ENCODE measurements at places on chromosomes 5 and 9.

- no peak for DNase-seq
These were observed 8.4 kb downstream of the SH3TC2 start for GRCh38 chr5:149054416-149054815.

GRCh38 chr5:133284306-133284705 is 232.5 kb downstream of the HSPA4 start:
- no peak for DNase-seq

- DNase-seq, result no peak
These were observed 53.0 kb downstream of the EXOSC2 start for GRCh38 chr9:130746434-130747212.

DNA sequence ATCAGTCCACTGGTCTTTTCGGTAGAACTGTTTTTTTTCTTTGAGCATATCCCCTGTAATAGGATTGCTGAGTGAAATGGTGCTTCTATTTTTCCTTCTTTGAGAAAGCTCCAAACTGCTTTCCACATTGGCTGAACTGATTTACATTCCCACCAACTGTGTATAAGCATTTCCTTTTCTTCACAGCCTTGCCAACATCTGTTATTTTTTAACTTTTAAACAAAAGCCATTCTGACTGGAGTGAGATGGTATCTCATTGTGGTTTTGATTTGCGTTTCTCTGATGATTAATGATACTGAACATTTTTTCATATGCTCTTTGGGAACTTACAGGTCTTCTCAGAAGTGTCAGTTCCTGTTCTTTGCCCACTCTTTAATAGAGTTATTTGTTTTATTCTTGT is 764.7 kb downstream of the MTRR start:
- DNase-seq, result no peak

DNA sequence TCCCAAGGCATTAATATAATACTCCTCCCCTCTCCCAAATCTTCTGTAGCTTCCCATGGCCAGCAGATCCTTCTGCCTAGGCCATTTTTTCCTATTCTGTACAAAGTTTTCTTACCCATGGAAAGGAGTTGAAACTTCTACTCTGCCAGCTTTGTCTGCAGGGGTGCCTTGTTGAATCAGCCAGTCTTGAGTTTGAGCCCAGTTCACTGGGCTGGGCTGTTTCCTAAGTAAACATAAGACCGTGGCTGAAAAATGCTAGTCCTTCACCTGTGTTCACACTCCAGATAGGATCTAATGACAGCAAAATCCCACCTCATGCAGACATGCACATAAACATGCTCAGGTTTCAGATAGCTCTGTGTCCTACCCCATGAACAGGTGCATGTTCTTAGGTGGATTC is 10.4 kb downstream of the TEX48 start:
- DNase-seq, result no peak

- DNase-seq, result no peak
These were observed 152.3 kb downstream of the TTC39B start for GRCh38 chr9:15154677-15155076.

- DNase-seq, result no peak
These were observed 298.4 kb upstream of the GRAMD2B start for GRCh38 chr5:126124706-126125345.

DNA sequence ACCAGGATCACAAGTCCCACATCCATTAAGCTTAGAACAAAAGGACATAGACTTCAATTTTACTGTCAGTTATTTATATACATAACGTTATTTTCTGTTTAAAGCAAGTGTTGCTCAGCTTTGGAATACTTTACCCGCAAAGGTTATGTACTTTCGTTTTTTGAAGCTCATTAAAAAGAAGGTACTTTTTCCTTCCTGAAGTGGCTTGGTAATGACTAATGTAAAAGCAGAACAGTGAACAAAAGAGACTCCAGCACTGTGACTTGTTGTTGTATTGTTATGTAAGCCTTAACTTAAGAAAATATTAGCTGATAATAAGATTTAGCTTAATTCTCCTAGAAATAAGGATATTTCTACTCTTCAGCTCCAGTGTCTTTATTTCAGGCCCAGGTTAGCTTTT is 97.3 kb upstream of the SLCO6A1 start:
- no peak for DNase-seq

DNA sequence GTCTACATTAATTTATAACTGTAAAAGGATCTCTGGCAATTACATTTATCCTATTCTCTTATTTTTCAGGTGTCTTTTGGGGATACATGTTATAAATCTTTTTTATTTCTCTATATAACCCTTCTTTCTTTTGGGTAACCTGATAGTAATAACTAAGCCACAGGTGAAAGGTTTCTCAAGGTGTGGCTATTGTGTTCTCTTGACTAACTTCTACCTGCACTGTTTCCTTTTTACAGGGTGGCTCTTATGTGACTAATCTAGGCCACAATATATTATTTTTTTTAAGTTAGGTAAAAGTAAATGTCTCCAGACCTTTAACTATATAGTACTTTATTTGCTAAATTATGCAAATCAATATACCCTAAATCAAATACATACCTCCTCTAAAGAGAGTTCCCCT is 193.2 kb downstream of the EFNA5 start:
- no peak for DNase-seq

GRCh38 chr9:69104830-69105527 is 69.1 kb upstream of the TJP2 start:
- DNase-seq, result no peak

DNA sequence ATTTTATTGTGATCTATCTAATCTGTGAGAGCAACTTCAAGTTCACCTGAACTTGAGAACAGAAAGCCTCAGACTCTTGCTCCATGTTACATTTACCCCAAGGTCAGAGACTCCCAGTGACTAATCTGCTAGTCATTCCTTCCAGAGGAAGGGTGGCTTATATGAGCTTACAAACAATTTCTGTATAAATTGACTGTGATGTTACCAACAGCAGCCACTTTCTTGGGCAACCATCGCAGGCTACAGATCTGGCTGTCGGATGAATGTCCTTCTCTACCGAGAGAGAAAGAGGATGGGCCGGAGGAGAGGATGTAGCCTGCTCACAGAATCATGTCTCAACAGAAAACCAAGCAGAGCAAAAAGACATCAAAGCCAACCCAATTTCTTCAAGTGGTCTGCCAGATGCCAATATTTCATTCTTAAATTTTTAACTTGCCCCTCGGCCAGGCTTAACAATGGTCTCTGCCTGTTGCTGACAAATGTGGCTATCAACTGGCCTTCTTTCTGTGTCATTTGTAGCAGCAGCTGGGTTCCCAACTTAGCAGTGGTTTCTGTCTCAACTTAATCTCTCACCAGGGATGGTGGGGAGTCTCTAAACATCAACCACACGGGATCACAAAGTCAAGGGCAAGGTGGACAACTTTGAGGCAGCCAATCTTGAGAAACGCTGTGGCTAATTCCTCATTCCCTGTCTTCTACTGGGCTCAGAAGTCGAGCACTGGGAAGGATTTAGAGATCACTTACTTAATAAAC is 81.3 kb downstream of the RAPGEF1 start:
- no peak for DNase-seq

- DNase-seq, result peak; percentile 10
These were observed 9.1 kb upstream of the DNAJC25 start for GRCh38 chr9:111621895-111622480.

DNA sequence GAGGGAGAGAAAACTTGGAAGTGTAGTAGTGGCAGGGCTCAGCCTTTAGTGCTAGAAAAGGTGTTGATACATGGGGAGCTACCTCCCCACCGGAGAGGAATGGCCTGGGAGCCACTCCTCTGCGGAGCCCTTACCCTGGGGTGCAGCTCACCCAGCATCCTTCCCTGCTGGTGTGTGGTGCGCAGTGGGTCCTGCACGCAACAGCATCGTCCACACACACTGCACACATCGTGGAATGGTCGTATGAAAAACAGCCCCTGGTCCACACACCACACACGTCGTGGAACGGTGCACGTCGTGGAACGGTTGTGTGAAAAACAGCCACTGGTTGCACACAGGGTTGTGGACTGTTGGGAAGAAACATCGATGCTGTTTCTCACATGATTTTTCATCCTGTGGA is 16.1 kb upstream of the AHRR start:
- no peak for DNase-seq

GRCh38 chr5:150181766-150182545 is 7.9 kb upstream of the SLC6A7 start:
- DNase-seq, result no peak

DNA sequence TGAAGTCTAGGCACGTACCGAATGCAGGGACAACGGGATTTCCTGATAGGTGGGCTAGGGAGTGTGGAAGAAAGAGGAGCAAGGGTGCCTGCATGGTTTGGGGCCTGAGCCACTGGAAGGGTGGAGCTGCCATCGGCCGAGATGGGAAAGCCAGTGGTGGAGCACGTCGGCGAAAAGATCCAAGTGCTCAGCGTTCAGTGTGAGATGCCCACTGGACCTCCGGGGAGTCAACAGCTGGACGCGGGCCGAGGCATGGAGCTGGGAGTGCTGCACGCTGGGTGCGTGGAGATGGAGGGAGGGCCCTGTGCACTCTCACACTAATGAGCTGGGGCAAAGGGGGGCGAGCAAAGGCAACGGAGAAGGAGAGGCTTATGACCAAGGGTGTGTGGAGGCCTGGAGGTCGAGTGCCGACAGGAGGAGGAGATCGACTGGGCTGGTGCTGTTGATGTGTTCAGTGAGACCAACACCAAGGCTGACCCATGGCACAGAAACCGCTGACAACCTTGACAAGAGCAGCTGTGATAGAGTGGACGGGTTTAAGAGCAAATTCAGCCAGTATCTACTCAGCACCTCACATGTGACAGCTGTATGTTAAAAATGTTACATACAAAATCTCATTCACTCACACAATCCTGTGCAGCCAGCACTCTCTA is 85.7 kb downstream of the STK10 start:
- no peak for DNase-seq

DNA sequence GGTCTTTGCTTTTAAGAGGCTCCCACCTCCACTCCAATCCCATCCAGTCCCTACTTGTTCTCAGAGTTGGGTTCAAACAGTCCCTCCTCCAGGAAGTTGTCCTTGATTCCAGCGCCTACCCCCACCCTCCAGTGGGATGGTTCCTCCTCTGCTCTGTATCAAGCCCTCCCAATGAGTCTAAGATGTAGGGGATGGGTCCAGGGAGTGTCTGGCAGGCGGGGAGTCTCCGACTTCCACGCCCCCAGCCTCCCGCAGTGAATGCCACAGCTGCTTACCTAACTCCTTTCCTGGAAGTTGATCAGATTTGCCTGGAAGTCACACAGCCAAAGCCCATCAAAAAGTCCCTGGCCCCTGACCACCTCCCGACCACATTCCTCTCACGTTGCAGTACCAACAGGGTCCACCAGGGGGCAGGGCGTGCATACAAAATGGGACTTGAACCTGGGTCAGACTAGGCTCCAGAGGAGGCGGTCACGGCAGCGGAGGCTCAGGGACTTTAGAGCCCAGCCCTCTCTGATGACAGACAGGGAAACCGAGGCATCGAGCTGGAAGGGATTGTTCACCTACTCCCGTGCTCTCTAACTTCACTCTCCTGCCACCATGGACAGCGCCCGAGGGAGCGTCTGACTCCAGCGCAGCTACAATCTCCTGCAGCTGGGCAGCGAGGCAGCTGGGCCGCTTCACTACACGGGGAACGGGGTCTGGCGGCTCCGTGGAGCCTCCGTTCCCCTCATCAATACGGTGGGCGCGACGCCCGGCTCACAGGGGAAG is 25.0 kb upstream of the TDRD7 start:
- DNase-seq, result peak; percentile 57

GRCh38 chr5:31553863-31554262 is 21.8 kb downstream of the C5orf22 start:
- DNase-seq, result no peak

- DNase-seq, result no peak
These were observed 2.2 kb downstream of the CDH12 start for GRCh38 chr5:22850981-22851380.

DNA sequence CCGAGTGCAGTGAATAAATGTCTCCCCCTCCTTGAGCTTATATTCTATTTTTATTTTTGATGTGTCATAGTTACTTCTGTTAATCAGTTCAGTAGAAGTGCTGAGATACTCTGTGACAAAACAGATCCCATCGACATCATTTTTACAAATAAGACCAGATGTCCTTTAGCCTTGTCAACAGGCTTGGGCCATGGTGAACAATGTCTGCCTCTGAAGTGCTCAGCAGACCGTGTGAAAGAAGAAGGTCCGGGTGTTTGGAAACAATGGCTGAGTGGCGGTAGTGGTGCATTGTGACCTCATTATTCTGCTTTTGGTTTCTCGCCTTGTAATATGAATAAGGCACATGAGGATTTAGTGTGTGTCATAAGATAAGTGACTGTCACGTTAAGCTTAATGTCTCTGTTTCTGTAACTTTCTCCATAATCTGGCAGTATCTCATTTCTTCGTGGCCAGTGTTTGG is 71.2 kb downstream of the SYK start:
- DNase-seq, result no peak

DNA sequence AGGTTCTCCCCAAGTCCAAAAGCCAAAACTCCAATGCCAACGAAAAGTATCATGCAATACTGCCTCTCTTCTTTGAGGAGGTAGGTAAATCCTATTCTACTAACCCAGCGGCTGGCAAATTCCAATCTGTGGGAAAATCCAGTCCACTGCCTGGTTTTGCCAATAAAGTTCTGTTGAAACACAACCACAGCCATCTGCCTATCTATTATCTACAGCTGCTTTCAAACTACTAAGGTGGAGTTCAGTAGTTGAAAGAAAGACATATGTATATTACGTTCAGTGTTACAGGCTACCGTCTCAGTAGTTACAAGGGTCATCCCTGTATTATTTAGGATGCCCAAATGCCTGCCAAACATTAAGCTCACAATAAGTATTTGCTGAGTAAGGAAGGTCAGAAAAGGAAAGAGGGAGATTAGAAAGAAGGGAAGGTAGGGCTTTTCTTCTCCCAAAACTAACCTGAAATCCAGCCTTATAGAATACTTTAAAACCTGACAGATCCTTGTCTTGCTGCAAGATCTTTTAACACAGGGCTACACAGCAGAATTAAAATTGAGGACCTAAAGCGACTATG is 16.2 kb downstream of the ARL15 start:
- DNase-seq, result no peak

GRCh38 chr5:19210886-19211285 is 777.1 kb downstream of the CDH18 start:
- no peak for DNase-seq

DNA sequence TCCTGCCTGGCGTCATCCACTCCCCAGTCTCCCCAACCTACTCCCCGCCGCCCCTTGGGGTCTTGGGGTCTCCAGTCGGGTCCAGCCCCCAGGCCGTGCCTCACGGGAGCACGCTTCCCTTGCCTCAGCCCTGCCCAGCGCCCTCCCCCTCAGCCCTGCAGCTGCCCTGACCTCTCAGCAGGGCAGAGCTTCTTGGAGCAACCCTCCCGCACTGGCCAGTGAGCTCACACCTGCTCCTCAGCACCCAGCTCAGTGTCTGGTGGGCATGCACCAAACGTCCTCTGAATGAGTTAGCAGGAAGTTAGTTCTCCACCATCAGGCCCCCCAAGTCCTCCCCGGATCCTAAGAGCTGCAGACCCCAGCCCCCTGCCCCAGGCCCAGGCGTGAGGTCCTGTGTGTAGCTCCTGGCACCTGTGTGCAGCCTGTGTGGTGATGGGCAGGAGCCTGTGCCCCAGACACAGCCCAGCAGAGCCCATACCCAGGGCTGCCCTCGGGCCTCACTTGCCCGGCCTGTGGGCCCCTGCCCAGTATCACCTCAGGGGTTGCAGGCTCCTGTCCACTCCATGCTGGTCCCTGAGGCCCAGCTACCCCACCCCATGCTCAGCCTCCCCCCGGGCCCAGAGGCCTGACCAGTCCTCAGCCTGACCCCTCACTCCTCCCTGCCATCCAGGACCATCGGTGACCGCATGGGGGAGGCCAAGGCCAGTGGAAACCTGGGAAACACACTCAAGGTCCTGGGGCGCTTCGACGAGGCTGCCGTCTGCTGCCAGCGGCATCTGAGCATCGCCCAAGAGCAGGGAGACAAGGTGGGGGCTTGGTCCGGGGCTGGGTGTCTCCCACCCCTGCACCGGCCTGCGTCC is 8.2 kb downstream of the GPSM1 start:
- DNase-seq, result no peak

GRCh38 chr5:120942596-120943350 is 478.7 kb downstream of the PRR16 start:
- DNase-seq, result no peak

Measured in T-cell (primary cell).